ENCODE measurements at places on chromosomes 7 and 10. TPM values are rescaled to one million over a fixed set of nuclear protein-coding genes. Genes with fewer than 3 reads are reported as not detected.

The ZNF722 gene
- not detected for total RNA-seq

The ANXA11 gene
- 110 TPM for total RNA-seq

The UPK3BL2 gene
- total RNA-seq, result 0.12 TPM

The ABCC2 gene
- 0.69 TPM for total RNA-seq

The GALNT11 gene
- 73.5 TPM for total RNA-seq

The FBXL15 gene
- 20.0 TPM for total RNA-seq

The PPP1R17 gene
- not detected for total RNA-seq

The OR2A14 gene
- not detected for total RNA-seq

The NME8 gene
- not detected for total RNA-seq

The MRLN gene
- not detected for total RNA-seq

The IDI2 gene
- not detected for total RNA-seq
